ENCODE measurements at places on chromosomes 5 and 9.
A peak's percentile ranks its signal among the peaks of the same experiment; 100 is the strongest.

GRCh38 chr5:173736374-173736773 lies 119.9 kb upstream of the BOD1 start:
- DNase-seq = no peak

- DNase-seq = no peak
These were observed 885 bp downstream of the MPDZ start for GRCh38 chr9:13278368-13279246.

DNA sequence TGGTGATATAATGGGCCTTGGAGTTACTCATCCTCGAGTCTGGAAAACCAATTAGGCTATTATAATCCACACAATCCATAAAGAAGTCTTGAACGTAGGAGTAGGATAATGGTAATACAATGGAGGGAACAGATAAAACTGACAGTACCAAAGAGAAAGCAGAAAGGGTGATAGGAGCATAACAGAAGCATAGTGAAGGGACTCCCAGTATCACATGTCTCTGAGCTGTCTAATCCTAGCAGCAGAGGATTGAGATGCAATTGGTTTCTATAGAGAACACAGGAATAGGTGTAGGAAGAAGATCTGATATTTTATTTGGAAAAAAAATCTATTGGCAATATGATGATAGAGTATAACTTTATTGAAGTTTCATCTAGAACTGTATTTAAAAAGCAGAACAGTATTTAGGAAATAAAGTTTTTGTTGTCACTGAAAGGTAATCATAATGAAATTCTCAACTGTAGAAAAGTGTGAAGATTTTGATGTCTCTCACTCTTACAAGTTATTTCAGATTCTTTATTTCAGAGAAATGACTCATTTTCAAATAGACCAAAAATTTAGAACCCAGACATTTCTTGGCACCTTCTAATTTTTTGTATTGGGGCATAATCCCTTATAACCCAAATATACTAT lies 25.4 kb downstream of the SRFBP1 start:
- DNase-seq = no peak

DNA sequence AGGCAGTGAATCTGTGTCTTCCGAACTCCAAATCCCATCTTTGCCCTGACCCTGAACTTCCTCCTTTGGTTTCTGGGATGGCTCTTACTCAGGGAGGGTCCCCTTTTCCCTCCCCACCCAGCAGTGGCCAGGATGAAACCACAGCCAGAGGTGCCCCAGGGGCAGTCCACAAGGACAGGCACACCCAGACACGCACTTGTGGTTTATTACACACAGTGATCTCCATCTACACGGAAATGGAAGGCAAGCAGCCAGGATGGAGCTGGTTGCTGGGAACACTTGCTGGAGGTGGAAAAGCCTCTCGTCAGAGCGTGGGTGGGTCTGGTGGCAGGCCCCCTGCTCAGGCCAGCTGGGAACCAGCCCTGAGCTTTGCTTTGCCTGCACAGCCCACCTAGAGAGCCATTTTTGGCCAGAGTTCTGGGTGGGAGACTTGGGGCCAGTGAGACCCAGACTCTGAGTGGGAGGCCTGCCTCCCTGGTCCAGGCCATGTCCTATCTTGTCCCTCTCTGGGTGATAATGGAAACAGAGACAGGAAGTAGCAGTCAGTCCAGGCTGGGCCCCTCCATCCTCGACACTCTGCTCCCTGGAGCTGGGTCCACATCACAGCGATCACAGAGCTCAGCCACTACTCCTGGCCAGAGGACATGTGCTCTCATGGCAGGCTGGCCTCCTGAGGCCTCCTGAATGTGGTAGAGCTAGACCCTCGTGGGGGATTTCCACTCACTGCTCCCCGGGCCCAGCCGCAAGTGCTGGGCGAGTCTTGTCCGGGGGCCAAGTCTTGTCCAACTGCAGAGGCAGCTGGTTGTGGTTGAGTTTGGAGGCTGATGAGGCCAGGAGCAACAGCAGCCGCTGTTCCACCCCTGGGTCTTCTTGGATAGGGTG lies 5.1 kb upstream of the PHYKPL start:
- DNase-seq = no peak

DNA sequence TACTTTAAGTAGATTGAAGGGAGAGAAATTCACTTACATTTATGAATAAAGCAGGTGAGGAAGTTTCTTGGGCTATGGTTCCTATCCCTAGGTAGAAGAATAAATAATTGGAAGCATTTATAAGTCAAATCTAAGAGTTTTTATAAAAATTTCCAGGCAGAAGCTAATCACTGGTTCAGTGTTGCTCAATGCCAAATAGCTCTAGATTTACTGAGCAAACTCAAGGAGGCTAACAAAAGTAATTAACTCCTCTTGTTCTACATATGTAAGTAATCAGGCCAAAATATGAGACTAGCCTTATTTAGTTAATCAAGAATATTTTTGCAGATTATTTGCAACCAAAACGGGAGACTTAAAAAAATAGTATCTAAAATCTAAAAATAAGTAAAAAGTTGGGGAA lies 472.3 kb downstream of the PLK2 start:
- no peak for DNase-seq

DNA sequence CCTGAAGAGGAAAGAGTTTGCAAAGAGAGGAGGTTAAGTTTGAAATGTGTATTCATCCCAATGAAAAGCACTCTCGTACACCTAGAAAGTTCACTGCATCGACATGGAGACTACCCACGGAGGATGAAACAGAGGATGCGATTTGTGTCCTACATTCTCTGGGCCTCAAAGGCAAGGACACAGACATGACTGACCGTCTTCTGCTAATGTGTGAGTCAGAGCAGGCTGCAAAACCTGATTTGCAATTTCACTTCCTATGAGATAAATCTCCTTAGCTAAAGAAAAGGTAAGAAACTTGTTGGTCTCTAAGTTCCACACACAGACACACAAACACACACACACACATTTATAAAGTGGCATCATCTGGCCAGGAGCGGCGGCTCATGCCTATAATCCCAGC lies 98.6 kb downstream of the GNAQ start:
- DNase-seq = no peak

- no peak for DNase-seq
These were observed 42.2 kb upstream of the PDE8B start for GRCh38 chr5:77168161-77168878.

DNA sequence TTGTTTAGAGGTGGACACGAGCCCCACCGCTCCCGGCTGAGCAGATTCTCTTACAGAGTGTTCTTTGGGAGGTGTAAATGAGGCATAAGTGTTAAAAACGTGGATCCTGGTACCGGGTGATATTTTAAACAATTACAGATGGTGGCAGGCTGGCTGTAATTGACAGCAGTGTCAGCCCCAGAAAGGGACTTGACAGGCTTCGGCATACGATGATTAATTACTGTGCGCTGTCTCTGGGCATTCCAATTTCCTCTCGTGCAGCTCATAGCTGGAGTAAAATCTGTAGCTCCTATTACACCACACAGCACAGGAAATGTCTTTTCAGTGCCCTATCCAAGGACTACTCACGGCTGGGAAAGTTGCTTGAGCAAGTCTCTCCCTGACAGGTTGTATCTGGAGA lies 305.4 kb upstream of the IRX2 start:
- DNase-seq = no peak

DNA sequence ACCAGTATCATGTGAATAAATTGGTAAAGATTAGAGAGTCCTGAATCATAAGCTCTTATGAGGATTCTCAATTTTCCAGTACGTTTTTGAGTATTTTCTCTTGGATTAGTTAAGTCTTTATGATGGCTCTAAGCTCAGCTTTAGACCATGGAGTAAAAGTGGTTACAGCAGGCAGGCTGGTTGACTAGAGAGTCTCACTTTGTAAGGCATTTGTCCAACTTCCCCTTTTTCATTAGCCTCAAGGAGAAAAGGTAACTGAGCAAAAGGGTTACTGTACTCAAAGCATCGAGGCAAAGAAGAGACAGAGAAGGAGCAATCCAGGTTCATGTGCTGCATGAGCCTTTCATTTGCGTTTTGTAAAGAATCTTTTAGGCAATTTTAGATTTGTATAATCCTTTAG lies 8.5 kb downstream of the NOP16 start:
- DNase-seq = no peak

DNA sequence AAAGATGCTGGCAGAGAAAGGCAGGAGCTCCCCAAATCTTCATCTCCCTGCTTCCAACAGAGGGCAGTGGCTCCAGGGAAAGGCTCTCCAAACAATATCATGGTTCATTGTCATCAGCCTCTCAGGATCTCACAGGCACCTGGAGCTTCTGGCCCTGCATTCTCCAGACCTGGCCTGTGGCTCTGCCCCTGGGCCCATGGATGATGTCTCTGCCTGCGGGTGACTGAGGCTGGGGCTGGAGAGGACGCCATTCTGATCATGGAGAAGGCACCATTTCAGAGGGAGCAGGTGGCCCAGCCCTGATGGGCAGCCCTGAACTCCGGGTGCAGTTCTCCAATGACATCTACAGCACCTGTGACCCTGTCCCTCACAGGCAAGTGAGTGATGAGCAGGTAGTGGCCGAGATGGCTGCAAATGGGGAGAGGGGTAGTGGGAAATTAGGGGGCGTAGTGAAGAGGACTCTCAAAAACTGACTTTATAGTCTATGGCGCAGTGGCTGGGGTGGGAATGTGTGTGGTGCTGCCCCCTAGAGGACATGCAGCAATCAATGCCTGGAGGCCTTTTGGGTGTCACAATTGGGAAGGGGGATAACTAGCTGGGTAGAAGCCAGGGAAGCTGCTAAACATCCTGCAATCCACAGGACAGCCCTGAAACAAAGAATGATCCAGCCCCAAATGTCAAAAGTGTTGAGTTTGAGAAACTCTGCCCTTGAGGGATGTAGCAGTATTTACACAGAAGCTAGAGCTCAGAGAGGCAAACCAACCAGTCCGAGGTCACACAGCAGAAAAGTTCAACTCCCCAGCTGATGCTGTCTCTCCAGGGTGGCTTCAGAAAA lies 3.2 kb downstream of the SH3PXD2B start:
- peak; percentile 43 for DNase-seq

DNA sequence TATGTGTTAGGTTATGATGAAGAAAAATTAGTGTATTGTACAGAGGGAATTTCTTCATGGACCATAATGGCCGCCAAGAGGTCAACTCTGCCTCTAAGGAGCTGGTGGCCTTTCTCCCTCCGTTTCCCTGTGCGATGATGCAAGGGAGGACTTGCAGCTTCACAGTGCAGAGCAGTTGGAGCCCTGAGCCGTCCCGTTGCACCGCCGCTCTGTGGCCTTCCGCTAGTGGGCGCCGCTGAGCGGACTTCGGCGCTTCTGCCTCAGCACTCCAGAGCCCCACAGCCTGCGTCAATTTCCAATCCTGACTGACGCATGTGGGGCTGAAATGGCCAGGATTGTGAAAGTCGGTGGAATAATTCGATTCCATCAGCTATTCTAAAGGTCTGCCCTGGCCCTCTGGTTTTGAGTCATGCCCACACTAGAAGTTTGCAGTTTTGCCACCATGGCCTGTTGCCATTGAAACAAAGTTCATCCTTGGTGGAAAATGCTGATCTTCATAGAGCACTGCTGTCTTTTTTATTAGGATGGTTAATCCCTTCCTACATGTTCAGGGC lies 22.7 kb upstream of the LECT2 start:
- peak; percentile 31 for DNase-seq

DNA sequence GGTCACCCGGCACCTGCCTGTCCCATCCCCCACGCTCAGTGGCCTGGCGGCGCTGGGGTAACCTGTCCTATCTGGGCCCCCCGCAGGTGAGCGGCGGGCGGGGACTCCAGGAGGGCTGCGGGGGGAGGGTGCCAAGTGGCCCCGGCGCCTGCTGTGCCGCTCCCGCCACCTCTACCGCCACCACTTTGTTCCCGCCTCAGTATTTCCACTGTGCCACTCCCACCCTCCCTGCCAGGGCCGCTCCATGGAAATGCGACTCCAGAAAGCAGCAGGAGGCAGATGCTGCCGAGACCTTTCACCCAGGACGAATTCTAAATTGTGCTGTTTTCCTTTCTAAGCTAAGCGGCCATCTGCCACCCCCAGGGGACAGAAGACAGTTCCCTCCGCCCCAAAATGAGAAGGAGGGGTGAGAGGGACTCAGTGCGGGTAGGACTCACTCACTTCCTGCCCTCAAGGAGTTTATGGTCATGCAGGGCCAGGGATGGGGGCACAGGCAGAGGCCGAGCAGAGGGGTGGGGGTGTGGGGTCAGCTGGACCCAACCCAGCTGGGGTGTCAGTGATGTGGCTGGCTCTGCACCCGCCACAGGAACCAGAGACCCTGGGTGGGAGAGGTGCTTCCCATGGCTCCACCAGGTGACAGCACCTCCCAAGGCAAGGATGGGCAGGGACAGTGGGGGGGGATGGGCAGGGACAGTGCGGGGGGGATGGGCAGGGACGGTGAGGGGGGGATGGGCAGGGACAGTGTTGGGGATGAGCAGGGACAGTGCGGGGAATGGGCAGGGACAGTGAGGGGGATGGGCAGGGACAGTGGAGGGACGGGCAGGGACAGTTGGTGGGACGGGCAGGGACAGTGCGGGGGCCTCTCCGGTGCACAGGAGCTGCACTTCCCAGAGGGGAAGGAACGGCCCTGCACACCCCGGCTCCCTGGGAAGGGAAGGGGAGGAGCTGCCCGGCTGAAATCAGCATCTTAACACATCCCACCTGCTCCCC lies 17.8 kb downstream of the NOTCH1 start:
- no peak for DNase-seq

GRCh38 chr5:154494036-154494435 lies 16.0 kb upstream of the HAND1 start:
- no peak for DNase-seq

DNA sequence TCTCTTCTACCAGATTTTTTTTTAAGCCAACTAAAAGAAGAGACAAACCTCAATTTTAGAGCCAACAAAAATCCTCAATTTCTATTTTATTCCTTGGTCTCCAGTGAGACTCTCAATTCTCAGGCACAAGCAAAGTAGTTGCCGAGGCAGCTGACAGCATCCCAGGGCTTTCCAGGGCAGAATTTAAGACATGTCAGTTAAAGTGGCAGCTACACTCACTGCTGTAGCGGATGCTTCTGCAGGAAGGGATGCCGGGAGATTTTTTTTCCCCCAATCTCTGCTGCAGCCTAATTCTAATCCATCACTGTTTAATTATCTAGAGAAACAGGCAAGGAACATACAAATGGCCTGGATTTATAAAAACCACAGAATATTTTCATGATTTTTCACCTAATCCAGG lies 57.0 kb downstream of the TTC39B start:
- DNase-seq = no peak

DNA sequence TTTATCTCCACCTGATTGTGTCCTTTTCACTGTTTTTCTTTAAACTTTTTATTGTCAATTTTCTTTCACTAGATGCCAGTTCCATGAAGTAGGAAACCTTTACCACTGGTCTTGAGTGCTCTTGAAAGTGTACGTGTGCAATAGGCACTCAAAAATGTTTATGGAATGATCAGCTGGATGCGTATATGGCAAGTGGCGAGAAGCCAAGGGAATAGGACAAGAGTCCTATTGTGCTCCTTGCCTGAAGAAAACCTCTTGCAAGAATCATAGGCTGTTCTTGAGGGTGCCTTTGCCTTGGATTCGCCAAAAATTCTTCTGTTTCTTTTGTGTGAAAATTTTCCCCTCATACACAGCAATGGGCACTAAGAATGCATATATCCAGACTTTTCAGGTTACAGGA lies 97.7 kb downstream of the GHR start:
- no peak for DNase-seq

- no peak for DNase-seq
These were observed 56.1 kb downstream of the AGXT2 start for GRCh38 chr5:34991486-34992238.

DNA sequence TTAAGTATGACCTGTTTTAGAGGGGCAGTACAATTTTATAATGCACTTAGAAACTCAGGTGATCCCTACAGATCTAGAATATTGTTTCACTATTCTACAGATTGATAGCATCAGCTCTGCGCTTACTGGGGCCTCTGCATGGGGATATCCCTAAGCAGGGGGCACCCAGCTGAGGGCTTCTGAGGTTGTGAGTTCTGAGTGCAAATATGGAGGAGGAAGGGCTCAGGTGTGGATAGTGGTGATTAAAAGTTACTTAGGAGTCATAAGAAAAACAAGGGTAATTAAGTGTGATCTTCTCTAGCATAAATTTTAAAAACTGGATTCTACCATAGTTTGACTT lies 274.4 kb downstream of the EFNA5 start:
- DNase-seq = no peak
